Thyroid gland (tissue), 4 donors: ENCODE measurements at places on chromosomes 7 and 10.

DNA sequence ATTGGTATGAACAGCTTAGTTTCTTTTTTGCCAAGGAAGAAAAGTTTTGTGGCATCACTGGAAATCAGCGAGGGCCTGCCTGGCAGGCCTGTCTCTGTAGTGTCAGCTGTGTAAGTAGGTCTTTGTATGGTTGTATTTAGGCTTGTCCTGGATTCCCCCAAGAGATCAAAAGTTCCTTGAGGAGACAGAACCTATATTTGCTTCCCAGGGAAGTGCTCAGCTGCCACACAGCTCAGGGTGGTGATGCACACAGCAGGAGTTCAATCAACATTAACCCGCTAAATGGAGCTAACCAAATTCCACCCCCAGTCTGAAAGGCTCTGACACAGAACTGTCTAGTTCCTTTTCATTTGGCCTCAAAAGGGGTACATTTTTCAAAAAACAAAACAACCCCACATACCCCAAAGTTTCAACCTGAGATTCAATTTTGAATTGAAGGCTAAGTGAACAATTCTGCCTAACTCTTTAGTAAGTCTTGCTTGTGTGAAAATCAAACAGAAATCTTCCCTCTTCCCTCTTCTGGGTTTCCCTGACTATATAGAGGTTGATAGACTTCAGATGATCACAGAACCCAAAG, 124.4 kb downstream of the CLEC2L start:
- no peaks in the 10 kb centered on the region for H3K27me3 ChIP-seq
- no peak overlapping the region for H3K4me3 ChIP-seq
- H3K27ac ChIP-seq = peak overlapping the region; percentile 16
- peaks cover 35% of the 10 kb centered on the region for H3K4me1 ChIP-seq
- DNase-seq = no peak

DNA sequence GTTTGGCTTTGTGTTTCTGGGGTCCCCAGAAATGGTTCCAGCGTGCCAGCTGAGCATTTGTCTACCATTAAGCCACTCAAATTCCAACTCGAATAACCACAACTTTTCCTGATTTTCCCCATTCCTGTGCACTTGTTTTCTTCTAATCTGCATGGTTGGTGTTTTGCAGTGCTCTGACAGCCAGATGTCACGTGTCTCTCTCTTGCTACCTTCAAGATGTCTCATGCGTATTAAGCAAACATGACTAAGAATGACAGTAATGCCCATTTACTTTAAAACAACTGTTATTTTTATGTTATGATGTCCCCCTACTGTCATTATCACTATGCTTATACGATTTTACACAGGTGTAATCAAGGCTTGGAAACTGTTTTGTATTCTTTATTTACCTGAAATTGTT, 35.2 kb upstream of the MXI1 start:
- no peak overlapping the region for H3K4me3 ChIP-seq
- H3K36me3 ChIP-seq = no peaks in the 10 kb centered on the region
- H3K27ac ChIP-seq = no peak overlapping the region

GRCh38 chr10:124157271-124157681, 63.9 kb upstream of the CHST15 start:
- no peaks in the 10 kb centered on the region for H3K36me3 ChIP-seq
- DNase-seq = no peak
- no peak overlapping the region for H3K27ac ChIP-seq
- no peak overlapping the region for H3K4me3 ChIP-seq
- no peaks in the 10 kb centered on the region for H3K27me3 ChIP-seq
- H3K4me1 ChIP-seq = peaks cover 35% of the 10 kb centered on the region

DNA sequence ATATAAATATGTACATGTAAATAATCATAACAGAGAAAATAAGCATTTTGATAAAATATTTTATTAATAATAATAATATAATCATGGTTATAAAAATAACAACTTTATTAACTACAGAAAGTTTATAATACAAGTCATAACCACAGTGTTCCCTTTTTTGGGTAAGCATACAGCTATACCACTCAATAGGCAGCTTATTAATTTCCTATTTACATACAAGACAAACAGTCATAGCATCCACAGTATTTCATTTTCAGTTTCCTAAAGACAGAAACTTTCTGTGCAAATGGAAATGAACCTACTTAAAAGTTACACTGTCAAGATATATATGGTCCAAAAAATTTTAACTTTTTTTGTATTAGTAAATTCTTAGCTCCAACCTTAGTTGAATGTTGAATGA, 70.9 kb downstream of the HGF start:
- H3K36me3 ChIP-seq = no peaks in the 10 kb centered on the region
- DNase-seq = no peak
- H3K4me1 ChIP-seq = no peaks in the 10 kb centered on the region
- H3K27me3 ChIP-seq = no peaks in the 10 kb centered on the region

DNA sequence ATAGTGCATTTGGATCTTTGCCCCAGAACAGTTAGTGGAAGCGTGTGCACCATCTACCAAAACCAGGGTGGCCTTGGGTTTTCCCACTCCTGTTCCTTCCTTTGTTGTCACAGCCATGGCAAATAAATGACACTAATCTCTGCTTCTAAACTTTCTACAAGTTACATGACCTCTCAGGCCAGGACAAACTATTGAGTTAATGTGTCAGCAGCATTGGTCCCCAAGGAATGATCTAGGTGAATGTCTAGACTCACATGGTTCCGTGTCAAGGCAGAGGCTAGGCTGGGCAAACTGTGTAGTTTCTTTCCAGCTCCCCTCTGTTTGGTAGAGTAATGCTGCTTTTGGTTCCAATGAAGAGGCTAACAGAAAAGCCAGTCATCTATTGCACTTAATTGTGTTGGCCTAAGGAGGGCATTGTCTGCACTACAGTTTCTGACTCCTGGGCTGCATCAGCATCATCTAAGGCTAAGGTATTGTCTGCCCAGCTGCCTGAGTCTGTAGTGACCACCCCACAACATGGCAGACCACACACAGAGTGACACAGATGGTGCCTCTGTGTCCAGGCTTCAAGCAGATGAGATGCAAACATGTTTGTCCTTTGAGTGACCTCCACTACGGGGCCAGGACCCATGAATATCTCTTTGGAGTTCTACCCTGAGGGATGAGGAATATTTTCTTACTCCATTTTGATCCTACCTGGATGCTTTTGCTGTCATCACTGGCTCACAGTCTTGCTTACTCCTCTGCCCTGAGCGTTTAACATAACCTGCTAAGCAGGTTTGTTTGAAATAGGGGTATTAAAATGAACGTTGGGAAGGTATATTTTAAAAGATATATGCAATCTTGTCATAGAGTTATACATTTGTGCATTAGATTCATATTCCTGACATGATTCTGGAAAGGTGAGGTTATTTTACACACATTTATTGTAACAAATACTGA, 1.7 kb downstream of the CYP3A4 start:
- no peaks in the 10 kb centered on the region for H3K36me3 ChIP-seq
- H3K27me3 ChIP-seq = no peaks in the 10 kb centered on the region
- DNase-seq = no peak
- H3K27ac ChIP-seq = no peak overlapping the region
- H3K4me1 ChIP-seq = no peaks in the 10 kb centered on the region
- no peak overlapping the region for H3K4me3 ChIP-seq

- H3K36me3 ChIP-seq = no peaks in the 10 kb centered on the region
Measured at GRCh38 chr7:151452680-151453325, 12.9 kb upstream of the CRYGN start.

DNA sequence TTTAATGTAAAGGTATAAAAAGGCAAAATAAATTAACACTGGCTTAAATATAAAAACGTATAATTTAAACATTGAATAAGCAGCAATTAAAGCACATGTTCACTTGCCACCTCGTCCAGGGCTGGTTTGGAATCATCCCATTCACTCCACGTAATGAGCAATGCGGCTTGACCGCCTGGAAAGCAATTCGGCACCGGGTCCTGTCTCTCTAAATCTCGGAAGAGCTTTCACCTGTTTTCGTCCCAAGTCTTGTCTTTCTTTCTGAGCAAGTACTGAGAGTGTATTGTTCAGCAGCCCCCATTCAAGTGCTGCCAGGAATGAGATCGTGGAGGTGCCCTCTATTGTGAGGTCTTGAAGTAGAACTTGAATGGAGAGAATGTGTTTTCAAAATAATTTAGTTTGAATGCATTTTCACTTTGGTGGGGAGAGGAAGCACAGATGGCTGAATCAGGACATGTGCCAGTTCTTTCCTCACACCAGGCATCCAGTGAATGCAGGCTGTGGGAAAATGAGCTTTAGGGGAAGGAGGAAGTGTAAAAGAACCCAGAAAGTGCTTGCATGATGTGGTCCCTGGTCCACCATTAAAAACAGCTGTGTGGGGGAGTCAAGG, 515.2 kb downstream of the REEP3 start:
- peak; percentile 15 for DNase-seq
- H3K4me3 ChIP-seq = no peak overlapping the region
- H3K4me1 ChIP-seq = peaks cover 35% of the 10 kb centered on the region

- no peak for DNase-seq
- H3K36me3 ChIP-seq = no peaks in the 10 kb centered on the region
- no peak overlapping the region for H3K27ac ChIP-seq
- no peaks in the 10 kb centered on the region for H3K27me3 ChIP-seq
Measured at GRCh38 chr10:102919992-102920739, 2.1 kb downstream of the CNNM2 start.

DNA sequence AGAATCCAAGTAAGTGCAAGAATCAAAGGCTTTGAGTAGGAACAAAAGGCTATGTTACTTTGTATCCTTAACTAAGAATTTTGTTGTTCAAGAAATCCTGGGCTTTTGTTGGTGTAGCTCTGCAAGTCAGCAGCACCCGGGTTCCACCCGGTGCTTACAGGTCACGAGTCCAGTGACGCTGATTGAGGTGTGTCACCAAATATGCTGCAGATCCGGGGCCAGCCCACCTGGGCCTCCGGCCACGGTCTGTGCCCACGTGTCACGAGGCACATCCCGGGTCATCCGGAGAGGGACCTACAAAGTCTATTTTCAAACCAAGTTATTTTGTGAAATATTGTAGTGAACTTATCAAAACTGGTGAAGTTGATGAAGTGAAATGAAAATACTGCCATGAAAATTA, 103.1 kb downstream of the MGMT start:
- no peaks in the 10 kb centered on the region for H3K4me1 ChIP-seq
- H3K27me3 ChIP-seq = no peaks in the 10 kb centered on the region
- no peak overlapping the region for H3K4me3 ChIP-seq
- DNase-seq = no peak

GRCh38 chr7:138075350-138075749, 909 bp upstream of the AKR1D1 start:
- H3K27me3 ChIP-seq = no peaks in the 10 kb centered on the region
- H3K36me3 ChIP-seq = no peaks in the 10 kb centered on the region
- H3K4me1 ChIP-seq = no peaks in the 10 kb centered on the region
- no peak for DNase-seq

DNA sequence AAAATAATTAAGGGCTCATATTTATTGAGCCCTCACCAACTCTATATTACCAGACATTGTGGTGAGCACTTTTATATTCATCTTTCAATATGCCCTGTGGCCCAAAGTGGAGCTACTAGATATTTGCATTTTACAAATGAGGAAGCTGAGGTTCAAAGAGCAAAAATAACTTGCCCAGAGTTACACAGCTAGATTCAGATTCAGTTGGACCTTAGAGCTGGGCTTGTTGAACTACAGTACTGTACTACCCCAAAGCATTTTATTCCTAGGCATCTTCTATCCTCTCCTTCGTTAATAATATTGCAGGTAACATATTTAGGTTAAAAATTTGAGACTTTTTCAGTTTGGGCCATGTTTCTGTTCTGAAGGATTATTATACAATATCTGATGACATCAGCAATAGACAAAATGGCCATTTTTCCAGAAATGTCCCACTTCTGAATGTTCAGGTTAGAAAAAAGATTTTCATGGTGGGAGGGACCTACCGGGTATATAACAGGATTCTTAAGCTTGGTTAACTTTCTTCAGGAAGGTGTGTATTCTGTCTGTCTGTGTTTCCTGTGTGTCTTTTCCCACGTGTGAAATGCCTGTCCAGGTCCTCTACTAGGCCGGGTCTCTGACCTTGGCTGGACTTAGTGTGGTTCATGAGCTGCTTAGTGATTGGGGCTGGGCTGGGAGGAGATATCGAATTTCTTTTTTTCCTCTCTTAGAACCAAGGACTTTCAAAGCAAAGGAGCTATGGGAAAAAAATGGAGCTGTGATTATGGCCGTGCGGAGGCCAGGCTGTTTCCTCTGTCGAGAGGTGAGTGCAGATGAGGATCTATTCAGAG, 13.6 kb downstream of the PRXL2A start:
- H3K4me1 ChIP-seq = peaks cover under 1% of the 10 kb centered on the region
- peaks cover 20% of the 10 kb centered on the region for H3K36me3 ChIP-seq
- no peak for DNase-seq
- H3K27me3 ChIP-seq = no peaks in the 10 kb centered on the region
- H3K4me3 ChIP-seq = no peak overlapping the region

DNA sequence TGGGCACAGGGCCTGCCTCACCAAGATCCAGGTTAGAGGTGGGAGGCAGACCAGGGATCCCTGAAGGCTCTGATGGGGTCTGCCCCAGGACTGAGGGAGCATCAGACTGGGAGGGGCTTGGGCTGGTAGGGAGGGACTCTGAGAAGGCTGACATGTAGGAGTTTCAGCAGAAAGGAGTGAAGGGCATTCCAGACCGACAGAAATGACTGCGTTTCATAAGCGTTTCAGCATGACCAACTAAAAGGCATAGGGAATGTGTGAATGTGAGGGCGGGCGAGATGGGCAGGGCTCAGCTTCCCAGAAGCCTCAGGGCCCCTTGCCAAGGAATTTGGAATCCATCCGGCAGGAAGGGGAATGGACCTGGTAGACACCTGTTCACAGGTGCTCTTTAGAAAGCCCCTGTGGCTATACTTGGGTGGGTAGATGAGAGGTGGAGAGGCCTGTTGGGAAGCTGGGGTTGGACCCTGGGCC, 24.9 kb upstream of the SLC29A3 start:
- H3K4me1 ChIP-seq = peaks cover 22% of the 10 kb centered on the region
- DNase-seq = peak; percentile 79
- H3K4me3 ChIP-seq = no peak overlapping the region
- no peaks in the 10 kb centered on the region for H3K27me3 ChIP-seq
